HTR-8/SVneo (cell line): ENCODE measurements at places on chromosomes 6 and 20.

- no peak for DNase-seq
These were observed 125.0 kb downstream of the SLC23A2 start for GRCh38 chr20:4876301-4876700.

DNA sequence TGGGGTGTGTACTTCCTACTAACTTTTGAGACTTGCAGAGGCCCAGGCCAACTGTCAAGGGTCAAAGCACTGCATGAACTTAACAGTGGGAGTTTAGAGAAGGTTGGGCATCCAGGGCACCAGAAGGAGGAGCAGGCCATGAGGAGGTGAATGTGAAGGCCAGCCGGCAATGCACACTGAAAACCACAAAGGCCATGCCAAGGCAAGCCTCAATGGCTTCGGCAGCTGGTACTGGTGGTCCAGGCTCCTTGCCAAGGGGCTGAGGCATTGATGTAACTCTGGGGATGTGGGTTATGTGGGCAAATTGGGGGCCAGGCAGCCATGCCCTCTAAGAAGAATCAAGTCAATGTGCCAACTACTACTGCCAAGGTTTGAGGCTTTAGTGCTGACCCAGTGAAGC lies 222.4 kb downstream of the UNC5CL start:
- no peak for DNase-seq

- no peak for DNase-seq
These were observed 124.4 kb downstream of the MAP7 start for GRCh38 chr6:136425793-136426192.

DNA sequence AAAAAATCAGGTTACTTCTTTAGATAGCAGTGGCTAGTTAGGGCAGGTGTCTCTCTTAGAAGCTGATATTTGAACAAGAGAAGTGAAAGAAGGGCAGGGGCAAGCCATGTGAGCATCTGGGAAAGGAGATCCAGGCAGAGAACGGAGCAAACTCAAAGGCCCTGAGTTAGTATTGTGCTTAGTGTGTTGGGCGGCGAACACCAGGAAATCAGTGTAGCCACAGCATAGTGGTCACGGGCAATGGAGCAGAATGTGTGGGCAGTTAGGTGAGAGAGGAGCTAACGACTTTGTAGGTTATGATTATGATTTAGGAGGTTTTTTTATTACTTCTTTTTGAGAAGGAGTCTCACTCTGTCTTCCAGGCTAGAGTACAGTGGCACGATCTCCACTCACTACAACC lies 229.3 kb downstream of the TMEM242 start:
- DNase-seq, result no peak
